ENCODE measurements at places on chromosomes 13 and 19.

GRCh38 chr13:59478908-59479307 is 684.8 kb downstream of the DIAPH3 start:
- DNase-seq, result no peak

DNA sequence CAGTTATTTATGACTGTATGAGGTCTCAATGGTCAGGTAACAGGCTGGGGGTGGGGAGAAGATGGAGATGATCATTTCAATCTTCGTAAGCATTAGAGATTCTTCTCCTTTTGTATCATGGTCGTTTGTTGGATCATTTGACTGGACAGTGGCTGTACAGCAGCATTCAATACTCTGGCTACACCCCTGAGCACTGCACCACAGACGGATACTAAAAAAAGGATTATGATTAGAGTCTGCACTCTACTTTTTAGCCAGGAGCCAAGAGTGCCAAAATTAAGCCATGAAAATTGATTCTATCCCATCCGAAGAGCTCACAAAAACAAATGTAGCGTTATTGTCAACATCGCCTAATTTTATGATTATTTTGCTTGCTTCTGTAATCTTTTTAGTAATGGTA is 41.9 kb downstream of the CDK8 start:
- DNase-seq, result no peak

DNA sequence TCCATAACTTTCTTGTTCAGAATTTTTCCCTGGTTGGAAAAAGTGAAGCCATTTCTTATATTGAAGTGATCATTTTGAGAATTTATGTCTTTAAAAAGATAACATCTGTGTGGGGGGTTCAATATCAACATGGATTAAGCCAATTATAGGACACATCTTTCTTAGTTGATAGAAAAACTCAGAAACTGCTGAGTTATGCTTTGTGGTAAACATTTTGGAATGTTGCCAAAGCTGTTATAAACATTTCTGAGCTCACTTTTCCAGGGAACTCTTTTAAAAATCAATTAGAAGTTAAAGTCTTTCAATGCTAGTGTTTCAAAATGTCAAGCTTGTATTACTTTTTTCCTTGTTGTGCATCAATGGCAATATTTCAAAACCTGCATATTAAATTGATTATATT is 248.8 kb downstream of the DACH1 start:
- no peak for DNase-seq

DNA sequence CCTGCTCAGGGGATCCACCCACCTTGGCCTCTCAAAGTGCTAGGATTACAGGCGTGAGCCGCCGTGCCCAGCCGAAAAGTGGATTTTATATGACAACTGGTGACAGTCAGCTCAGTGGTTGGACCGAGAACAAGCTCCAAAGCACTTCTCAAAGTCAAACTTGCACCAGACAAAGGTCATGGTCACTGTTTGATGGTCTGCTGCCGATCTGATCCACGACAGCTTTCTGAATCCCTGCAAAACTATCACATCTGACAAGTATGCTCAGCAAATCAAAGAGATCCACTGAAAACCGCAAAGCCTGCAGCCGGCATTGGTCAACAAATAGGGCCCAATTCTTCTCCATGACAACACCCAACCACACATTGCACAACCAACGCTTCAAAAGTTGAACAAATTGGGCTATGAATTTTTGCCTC is 21.6 kb upstream of the NAA16 start:
- DNase-seq, result no peak

DNA sequence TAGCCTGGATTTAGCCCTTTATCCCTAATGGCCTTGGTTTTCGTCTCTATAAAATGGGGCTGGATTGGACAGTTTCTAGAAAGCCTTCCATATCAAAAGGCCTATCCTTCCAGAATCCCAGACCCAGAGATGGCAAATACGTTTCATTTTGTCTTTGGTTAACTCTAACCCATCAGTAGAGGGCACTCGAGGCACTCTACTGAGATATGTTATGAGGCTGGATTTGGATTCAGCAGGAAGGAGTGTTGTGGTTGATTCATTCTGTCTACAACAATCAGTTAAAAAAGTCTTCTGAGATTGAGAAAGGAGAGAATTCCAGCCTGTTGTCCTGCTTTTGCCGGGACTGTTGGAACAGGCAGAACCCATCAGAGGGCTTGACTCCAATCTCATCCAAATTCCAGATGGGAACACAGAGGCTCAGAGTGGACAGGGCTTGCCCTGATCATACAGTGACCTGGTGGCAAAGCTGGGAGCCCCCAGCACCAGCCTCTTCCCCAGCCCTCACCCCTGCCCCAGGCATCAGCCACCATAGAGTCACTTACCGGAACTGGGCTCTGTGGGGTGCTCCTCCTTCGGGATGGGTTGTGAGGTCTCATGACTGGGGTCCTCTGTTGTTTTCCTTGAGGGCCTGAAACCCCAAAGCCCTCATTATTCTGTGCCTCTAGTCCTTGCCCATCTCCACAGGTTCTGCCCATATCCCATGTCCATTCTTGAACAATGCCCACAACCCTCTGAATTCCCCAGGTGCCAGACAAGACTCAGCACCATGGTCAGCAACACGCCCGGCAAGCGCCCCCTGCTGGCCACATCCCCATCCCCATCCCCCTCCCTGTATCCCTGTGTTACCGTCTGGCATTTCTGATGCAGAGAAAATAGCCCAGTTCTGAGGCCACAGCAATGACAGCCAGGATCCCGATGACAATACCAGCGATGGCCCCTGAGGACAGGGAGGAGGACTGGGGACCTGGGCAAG is 12.3 kb upstream of the ZNF180 start:
- DNase-seq, result no peak

DNA sequence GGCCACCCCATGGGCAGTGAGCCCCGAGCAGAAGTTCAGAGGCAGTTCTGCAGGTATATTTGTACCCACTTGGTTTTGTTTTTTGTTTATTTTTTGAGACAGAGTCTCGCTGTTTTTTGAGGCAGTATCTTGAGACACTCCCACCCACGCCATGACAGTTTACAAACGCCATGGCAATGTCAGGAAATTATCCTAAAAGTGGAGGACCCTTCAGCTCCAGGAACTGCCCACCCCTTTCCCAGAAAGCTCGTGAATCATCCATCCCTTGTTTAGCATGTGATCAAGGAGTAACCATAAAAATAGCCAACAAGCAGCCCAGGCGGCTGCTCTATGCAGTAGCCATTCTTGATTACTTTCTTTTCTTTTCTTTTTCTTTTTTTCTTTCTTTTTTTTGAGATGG is 41.0 kb downstream of the CELF5 start:
- DNase-seq, result no peak

GRCh38 chr19:2534423-2535013 is 58.6 kb downstream of the GADD45B start:
- DNase-seq, result no peak

DNA sequence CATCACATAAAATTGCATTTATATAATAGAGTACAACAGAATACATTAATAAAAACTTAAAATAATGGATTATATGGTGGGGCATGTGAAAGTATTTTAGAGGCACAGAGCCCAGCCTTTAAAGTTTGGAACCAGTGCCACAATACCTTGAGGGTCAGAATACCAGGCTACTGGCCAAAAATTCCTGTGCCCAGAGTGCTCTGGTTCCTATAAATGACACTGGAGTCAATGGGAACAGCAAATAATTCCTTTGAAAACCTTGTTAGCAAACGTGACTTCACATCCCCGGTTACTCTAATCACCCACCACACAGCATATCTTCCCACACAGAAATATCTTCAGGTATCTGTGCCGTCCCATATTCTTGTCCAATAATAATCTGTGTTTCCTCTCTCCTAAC is 1242.6 kb downstream of the DIAPH3 start:
- DNase-seq, result no peak

DNA sequence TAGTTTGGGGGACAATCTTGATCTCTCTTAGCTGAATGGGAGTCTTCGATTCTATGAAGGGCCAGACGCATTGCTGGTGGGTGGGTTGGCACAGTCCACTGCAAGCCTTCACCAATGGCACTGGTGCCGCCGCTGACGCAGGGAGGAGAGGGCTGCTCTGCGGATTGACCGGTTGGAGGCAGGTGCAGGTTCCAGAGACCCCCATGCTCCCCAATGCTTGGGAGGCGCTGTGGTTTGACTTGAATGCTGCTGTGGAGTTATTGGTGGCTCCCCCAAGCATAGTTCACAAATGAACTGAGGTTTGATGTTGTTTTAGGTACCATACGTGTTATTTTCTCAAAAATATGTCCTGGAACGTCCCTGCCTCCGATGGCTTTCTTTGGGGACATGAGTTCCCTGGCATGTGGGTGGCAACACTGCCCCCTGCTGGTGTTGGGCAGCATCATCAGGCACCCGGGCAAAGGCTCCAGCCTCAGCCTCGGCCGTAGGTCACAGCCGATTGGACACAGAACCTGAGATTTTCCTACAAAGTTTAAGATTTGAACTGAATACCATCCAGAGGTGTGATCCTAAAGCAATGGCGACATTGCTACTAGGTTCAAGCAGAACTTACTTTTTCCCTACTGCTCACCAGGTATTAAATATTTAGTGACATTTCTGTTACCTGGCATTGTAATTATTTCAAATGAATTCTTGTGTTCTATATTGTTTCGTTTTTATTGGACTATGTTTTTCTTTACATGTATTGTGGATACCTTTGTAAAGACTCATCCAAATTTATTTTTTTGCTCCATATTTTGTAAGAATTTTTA is 95.5 kb downstream of the ANKRD10 start:
- no peak for DNase-seq

DNA sequence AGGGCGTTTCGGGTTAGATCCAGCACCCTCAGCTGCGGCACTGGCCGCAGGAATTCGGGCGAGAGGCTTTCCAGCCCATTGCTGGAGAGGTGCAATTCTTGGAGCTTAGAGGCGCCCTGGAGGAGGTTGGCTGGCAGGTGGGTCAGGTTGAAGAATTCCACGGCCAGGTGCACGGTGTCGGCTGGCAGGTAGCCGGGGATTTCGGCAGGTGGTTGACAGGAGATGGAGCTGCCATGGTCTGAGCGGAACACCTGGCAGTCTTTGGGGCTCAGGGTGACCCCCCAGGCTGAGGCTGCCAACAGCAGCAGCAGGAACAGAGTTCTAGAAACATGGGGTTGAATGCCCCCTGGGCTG is 1.3 kb downstream of the LRG1 start:
- peak; percentile 42 for DNase-seq

GRCh38 chr19:17467471-17468301 is 2.6 kb upstream of the SLC27A1 start:
- DNase-seq, result no peak

- DNase-seq, result no peak
Observed at GRCh38 chr13:73433890-73434289, 375.1 kb downstream of the KLF5 start.

DNA sequence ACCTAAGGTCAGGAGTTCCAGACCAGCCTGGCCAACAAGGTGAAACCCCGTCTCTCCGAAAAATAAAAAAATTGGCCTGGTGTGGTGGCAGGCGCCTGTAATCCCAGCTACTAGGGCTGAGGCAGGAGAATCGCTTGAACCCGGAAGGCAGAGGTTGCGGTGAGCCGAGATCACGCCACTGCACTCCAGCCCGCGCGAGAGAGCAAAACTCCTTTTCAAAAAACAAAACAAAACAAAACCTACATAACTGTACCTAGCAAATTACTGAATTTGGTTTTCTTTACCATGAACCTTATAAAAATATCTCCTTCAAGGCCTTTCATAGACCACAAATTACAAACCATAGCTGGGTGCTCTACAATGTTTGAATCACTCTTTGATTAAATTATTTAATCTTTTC is 760 bp downstream of the ZNF91 start:
- no peak for DNase-seq

GRCh38 chr19:40578442-40578908 is 1.8 kb downstream of the SHKBP1 start:
- no peak for DNase-seq

DNA sequence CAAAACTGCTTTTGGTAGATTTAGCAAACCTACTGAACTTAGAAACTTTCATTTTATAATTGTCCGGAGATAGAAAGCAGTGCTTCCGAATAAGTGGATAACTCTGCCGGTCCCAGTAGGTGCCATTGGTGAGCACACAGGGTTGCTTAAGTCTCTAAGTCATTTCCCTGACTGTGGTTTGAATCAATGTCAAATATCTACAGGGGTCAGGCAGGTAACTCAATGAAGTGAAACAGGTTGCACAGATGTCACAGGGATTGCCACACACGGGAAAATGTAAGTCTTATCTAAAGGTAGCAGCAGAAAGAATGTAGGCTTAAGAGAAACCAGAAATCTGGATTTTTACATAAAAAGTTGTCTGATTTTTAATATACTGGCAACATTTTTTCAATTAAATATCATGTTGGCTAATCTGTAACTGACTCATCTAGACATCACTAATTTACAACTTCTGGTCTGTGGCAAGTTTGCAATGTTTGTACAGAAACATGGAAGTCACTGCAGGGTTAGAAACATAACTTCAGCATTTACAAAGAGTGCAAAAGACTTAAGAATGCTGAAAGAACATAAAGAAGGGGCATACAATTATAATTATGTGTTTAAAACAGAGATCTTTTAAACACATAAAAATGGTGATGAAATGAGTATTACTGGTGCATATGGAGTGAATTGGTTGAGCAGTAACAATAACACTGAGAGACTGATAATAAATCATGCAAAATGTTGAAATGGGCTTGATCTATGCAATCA is 14.3 kb upstream of the LRRC63 start:
- DNase-seq, result no peak

GRCh38 chr19:42473686-42474085 is 30.9 kb upstream of the CXCL17 start:
- DNase-seq, result no peak

- DNase-seq, result no peak
Observed at GRCh38 chr13:79802389-79803085, 321.6 kb downstream of the NDFIP2 start.

Measured in NCI-H510A (cell line).